A375 (cell line): ENCODE measurements at places on chromosomes 7 and 10. TPM values are rescaled to one million over a fixed set of nuclear protein-coding genes. Genes with fewer than 3 reads are reported as not detected.

STN1 gene
- 41.6 and 52.5 TPM in 2 replicates for total RNA-seq

ACBD7 gene
- total RNA-seq, result 4.9 and 5.7 TPM in 2 replicates

NPSR1 gene
- total RNA-seq, result not detected in 2 replicates

TAS2R5 gene
- total RNA-seq, result not detected in 2 replicates

SEMA3A gene
- total RNA-seq, result 53.5 and 94.2 TPM in 2 replicates

BET1 gene
- total RNA-seq, result 16.8 and 19.3 TPM in 2 replicates

ADCY1 gene
- total RNA-seq, result 1.5 and 1.8 TPM in 2 replicates

SPDYE2B gene
- not detected in 2 replicates for total RNA-seq

FAM25C gene
- total RNA-seq, result 2.2 TPM in 1 of 2 replicates, not detected in the other

EBLN1 gene
- not detected in 2 replicates for total RNA-seq

LIPF gene
- total RNA-seq, result not detected in 2 replicates

CNPY1 gene
- total RNA-seq, result not detected in 2 replicates

OR9A2 gene
- total RNA-seq, result 0.38 TPM in 1 of 2 replicates, not detected in the other

DNAJC12 gene
- 6.4 and 9.7 TPM in 2 replicates for total RNA-seq

CXCL12 gene
- not detected in 2 replicates for total RNA-seq

EVX1 gene
- total RNA-seq, result not detected in 2 replicates

SH2B2 gene
- total RNA-seq, result 4.2 and 9.8 TPM in 2 replicates

ACTL6B gene
- not detected in 2 replicates for total RNA-seq

BAMBI gene
- total RNA-seq, result 53.5 and 65.3 TPM in 2 replicates

MSS51 gene
- 0.69 and 0.94 TPM in 2 replicates for total RNA-seq

CYP17A1 gene
- total RNA-seq, result not detected in 2 replicates

PNLIP gene
- not detected in 2 replicates for total RNA-seq

SRPK2 gene
- 32.1 and 32.7 TPM in 2 replicates for total RNA-seq

AZGP1 gene
- total RNA-seq, result 24.6 and 29.4 TPM in 2 replicates

HMX3 gene
- 3.5 and 6.3 TPM in 2 replicates for total RNA-seq

UCN3 gene
- not detected in 2 replicates for total RNA-seq

ASZ1 gene
- not detected in 2 replicates for total RNA-seq
